Vagina (tissue), 2 donors: ENCODE measurements at places on chromosomes 16 and 17.

GRCh38 chr17:50200457-50201275 is 765 bp downstream of the COL1A1 start:
- no peak for DNase-seq

GRCh38 chr17:2388683-2389055 is 12.2 kb downstream of the MNT start:
- DNase-seq, result no peak

DNA sequence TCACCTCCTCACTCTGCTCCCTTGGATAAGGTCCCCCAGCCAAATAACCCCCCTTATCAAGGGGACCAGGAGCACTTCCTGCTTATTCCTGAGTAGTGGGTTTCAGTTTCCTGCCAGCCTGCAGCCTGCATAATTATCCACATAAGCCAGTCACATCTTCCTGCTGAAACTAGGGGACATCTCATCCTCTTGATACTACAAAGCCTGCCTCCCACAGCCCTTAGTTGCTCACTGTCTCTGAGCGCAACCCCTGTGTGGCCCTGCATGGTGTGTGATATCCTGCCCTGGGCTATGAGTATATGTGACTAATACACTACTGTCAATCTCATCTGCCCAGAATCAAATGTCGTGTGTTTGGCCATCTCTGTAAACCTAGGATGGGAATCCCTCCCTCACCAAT is 8.0 kb upstream of the XYLT2 start:
- DNase-seq, result no peak

DNA sequence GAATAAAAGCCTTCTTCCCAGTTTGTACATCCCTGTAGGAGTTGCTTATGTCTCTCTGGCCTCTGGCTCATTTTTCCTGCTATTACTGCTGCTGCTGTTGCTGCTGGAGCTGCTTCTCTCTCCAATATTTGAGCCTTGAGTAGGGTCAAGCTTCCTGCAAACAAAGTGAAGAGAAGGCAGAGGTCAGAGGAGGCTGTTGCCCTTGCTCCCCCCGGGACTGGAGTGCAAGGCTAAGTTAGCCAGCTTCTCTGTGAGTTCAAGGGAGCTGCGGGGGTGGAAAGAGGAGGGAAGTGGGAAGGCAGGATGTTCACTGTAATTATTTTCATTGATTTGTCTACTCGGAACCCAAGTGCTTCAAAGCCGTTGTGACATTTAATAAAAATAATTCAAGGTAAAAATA is 77.0 kb upstream of the TMEM132E start:
- DNase-seq, result no peak

GRCh38 chr17:74211912-74212208 is 1.5 kb upstream of the TTYH2 start:
- no peak for DNase-seq

- no peak for DNase-seq
Observed at GRCh38 chr16:12416136-12416787, 387.4 kb downstream of the CPPED1 start.
